GM23338 (cell line): ENCODE measurements at places on chromosomes 16 and 17. TPM values are rescaled to one million over a fixed set of nuclear protein-coding genes. Genes with fewer than 3 reads are reported as not detected.

The PLEKHG4 gene
- total RNA-seq: 10.3 and 17.1 TPM in 2 replicates

- DNase-seq: no peak
Observed at GRCh38 chr16:10485698-10486382, 94.6 kb downstream of the EMP2 start.

DNA sequence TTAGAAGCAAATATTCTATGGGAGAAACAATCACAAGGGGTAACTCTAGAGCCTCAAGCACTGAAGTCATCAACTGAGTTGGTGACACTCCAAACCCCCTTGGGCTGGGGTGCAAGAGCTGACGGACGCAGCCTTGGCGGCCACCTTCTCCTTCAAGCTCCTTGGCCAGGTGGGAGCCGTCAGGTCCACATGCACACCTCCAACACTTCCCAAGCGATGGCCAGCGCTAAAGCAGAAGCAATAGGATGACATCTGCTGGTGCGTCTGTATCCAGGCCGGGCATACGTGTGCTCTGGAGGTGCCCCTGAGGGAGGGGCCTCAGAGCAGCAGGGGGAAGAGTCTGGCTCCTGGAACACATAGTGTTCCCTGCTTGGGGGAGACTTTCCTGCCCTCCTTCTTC is 12.2 kb upstream of the FOXJ1 start:
- DNase-seq: peak; percentile 30

DNA sequence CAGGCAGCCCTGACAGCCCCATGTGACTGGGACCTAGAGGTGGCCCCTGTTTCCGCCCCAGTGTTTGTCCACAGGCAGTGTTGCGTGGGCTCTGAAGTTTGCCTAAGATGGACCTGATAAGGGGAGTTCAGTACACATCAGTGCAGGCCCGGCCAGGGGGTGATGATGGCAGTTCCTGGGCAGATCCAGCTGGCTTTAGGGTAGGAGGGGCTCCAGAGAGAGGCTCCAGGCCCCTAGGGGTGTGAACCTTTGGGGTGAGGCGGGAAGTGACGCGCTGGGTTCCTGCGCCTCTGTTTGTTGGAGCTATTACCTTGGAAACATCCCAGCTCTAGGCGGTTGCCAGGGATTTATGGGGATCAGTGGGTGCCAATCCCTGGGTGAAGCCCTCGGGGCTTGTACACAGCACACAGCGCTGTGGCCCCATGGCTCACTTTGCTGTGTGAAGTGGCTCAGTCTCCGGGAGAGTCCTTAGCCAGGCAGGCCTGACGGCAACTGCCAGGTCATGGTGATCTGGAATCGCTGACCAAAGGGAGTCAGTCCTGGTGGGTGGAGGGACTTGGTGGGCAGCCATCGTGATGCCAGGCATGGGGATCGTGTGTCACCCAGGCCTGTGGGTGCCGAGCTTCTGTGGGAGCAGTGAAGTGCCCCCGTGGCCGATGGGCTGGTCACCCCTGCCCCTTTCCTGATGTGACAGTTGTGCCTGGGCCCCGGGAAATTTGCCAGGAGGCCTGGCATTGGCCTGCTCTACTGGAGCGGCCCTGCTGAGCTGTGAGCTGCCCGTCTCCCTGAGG is 146.1 kb downstream of the SEC14L1 start:
- DNase-seq: no peak

The ZNF469 gene
- total RNA-seq: 1.4 and 1.9 TPM in 2 replicates

The TMIGD1 gene
- total RNA-seq: not detected in 2 replicates

- peak; percentile 90 for DNase-seq
Observed at GRCh38 chr17:39667945-39668924, at the start of gene PNMT. Gene PNMT (plus strand): TSS chr17:39668453. CDS start chr17:39668476, 23 bp downstream.

The NGFR gene
- total RNA-seq: 6.8 and 6.9 TPM in 2 replicates

GRCh38 chr17:49987681-49988441 is 7.2 kb downstream of the DLX3 start:
- DNase-seq: peak; percentile 55

The DOC2B gene
- total RNA-seq: 2.4 and 3.8 TPM in 2 replicates

DNA sequence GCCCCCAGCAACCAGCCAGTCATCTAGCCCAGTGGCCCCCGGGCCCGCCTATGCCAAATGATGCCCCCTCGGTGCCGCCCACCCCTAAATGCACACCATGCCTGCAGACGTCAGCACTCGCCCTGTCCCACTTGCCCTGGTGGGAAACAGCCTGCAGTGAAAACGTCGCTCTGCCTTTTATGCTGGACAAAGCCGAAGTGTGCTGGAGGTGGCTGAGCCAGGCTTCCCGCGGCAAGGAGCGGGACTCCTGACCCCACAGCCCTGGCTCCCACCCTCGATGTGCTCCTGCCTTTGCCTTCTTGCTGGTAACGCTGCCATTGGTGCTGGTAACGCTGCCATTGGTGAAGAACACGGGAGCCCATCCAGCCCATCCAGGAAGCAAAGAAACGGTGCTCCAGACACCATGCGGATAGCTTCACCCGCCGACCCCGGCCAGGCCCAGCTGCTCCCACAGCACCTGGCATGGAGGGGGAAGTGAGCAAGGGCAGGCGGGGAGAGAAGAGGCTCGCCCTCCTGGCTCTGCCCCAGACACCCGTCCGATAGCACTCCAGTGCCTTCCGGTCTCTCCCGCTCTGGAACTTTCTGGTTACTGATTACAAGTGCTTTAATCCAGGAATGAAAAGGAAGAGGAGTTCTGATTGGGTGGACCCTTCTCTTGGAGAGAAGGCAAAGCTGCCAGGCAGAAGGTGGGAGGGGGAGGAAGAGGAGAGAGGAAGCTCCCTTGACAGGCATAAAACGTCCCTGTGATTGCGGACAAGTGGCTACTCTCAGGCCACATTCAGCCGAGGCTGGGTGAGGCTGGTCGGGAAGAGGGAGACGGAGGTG is 4.0 kb upstream of the BAIAP2 start:
- no peak for DNase-seq

The MAP2K6 gene
- 26.3 and 27.0 TPM in 2 replicates for total RNA-seq
